ENCODE measurements at places on chromosomes 6 and 20.

DNA sequence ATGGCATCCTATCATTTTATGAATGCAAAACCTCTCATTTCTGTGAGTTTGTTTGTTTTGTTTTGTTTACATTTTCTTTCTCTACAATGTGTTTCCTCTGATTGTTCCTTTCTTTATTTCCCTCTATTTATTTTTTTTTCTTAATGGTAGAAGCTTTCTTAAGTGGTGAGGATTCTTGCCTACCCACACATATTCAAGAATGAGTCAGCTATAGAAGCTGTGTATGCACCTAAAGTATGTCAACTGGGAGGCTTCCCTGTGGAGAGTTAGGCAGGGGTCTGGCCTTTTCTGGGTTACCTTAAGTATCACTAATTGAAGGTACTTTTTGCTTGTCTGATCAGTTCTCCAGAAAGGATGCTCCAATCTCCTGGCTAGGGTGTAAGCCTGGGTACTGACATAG is 354.0 kb downstream of the ESR1 start:
- DNase-seq: no peak

GRCh38 chr6:47437592-47437991 is 40.0 kb upstream of the CD2AP start:
- DNase-seq: no peak

DNA sequence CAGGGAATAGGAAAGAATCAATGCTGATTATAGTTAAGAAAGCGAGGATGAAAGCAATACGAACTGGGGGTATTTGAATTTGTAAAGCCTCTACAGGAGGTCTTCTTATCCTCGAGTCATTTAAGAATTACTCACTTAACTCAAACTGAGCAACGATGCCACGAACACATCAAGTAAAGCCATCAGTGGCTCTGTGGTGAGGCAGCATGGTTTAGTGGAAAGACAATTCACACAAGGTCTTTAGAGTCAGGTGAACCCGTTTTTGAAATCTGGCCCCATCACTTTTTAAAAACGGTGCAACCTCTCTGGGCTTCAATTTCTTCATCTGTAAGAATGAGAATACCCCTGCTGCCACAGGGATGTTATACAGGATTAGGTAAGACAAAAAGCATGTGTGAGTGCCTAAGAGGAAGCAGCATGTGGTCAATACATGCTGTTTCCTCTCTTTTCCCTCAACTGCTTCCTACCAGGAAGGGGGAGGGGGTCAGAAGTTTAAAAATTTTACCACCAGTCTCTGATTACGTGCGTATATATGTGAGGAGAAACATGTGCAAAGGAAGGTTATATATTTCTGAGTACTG is 162.0 kb downstream of the BTBD9 start:
- DNase-seq: peak; percentile 12

GRCh38 chr6:148443798-148444560 is 101.3 kb downstream of the SASH1 start:
- no peak for DNase-seq

DNA sequence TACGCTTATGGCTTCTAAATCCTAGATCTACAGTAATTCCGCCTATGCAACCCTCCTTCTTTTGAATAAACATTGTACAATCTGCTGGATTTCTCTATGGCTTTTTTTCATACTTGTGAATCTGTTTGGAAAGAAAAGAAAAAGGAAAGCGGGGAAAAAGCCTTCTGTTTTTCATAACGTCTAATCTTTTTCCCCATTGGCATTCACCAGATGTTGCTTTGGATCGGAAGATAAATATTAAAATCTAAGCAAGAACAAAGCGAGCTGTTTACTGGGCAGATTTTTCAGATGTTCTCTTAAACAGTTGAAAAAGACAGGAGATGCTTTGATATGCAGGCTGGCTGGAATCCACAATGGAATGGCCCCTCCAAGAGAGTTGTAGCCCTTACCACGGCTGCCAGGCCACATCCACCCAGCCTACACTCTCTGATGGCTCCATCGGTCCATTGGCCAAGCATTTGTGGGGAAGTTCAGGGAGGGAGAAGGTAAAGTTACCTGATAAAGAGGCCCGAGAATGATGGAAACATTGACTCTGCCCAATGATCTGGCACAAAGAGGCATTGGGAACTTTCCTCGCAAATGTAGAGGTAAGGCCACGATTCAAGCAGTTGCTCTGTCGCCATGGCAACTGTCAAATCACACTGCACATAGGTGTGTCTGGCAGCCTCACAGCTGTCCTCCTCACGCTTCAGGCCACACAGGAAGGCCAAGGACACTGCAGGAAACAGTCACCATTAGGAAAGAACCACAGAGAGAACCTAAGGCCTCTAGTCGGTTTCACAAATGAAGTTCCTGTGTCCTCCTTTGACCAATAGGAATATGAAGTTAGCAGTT is 70.3 kb downstream of the PKHD1 start:
- DNase-seq: no peak

DNA sequence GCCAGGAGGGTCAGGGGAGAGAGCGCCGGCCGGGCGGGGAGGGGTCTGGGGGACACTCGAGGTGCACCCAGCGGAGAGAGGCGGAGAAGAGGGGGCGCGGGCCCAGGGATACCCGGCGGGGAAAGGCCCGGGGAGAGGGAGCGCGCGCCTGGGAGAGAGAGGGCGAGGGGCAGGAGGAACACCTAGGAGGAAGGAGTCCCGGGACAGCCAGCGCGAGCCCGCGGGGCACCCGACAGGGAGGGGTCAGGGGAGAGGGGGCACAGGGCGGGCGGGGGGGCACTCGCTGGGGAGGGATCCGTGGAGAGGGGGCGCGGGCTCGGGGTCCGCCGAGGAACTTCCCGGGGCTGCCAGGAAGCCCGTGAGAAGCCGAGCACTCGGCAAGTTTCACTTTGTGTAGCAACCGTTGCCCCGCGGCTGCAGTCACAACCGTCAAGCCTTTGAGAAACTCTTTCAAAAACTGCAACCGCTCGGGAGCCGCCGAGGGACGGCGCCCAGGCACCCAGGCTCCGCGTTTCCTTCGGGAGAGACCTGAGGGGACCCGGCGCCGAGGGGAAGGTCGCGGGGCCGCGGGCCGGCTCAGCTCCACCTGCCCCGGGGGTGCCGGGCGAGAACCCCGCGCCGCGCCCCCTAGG is 471 bp downstream of the EZR start:
- DNase-seq: peak; percentile 76

GRCh38 chr6:15200087-15200486 is 45.8 kb upstream of the JARID2 start:
- DNase-seq: no peak

DNA sequence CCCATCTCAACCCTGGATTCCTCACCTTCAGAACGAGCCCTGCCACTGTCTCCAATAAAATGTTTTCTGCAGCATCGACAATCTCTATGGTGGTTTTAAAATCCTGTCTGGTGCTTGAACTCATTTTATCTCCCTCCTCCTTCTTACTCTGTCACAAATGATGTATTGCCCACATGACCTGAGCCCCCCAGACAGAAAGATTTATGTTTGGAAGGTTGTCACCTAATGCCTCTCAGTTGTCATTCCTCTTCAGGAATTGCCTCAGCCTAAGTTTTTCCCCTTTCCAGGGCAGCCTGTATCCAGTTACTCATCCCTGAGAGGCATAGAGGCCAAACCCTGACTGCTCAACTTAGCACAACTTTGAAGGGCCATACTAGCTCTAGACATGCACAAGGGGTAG is 9.2 kb downstream of the GPX5 start:
- no peak for DNase-seq

DNA sequence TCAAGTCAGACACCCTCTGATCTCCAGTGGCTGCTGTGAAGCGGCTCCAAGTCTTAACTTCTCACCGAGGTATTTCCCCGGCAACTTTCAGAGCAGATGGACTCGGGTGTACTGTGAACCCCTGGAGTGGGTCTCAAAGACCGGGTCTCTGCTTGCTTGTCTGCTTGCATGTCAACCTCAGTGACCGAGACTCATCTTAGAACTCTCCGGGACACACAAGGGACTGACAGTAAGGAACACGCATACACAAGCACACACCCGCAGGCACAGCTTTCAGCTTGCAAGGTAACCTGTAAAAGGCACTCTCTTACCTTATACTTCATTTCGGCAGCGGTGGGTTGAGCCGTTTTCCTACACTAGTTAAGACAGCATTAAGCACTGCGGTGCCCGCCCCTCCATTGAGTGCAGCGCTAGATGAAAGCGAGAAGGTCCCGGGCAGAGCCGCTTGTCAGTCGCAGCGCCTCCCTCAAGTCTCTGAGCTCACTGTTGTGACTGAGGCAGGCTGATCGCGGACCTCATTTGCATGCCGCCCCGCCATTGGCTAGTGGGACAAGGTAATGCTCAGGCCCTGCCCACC is at the start of gene NEDD9:
Gene NEDD9, minus strand, starts transcription at position 476 of the 577 bp plus-strand sequence. Its CDS starts 153 bp downstream, at position 323.
- peak; percentile 96 for DNase-seq

DNA sequence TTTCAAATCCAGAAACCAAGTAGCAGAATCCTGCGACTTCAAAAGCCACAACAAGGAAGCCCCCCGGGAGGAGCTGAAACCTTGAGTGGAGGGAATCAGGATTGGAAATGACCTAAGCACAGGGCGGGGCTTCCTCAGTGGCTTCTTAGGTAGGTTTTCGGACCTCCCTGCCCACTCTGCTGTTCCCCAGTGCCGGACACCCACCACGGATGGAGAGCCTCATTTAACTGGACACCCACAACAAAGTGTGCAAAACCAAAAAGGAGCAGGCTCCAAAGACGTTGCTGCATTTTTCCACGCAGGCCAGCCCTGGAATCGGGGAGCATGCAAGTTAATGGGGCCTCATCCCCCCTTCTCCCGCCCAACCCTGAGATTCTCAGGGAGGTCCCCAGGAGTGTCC is 144.4 kb downstream of the NFATC2 start:
- DNase-seq: no peak

DNA sequence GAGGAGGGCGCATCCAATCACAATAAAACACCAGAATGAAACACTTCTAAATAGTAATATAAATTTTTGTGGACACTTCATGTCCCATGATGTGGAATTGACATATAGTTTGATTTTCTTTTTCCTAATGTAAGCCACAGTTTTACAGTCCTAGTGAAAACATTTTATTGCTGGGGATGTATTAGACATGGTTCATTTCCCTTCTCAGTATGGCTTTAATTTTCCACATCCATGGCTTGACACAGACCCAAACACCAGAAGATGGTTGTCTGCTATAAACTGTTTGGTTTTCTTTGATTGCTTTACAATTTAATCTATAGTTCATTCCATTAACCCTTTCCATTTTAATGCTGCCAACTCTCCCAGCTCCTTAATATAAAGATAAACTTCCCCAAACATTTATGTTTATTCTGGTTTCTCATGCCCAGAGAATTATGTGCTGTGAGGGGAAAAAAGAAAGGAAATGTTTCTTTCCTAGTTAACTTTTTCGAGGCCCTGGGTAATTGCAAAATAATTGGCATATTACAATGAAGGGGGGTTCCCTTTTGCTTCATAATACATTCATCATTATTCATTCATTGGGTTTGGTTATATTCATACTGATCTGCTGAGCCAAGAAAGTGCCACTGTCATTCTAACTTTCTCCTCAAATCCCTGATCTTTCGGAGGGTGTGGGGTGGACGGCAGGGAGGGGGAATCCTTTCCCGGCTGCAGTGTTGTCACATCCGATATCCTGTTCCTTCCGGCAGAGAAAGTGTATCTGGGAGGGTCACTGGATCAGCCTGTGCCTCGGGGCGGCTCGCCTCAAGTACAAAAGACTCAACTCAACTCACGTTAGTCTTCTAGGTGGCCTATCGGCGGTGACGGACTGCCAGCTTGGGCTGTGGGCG is 127.6 kb upstream of the TFAP2D start:
- DNase-seq: no peak

GRCh38 chr6:48977573-48977972 is 485.5 kb downstream of the MMUT start:
- no peak for DNase-seq

DNA sequence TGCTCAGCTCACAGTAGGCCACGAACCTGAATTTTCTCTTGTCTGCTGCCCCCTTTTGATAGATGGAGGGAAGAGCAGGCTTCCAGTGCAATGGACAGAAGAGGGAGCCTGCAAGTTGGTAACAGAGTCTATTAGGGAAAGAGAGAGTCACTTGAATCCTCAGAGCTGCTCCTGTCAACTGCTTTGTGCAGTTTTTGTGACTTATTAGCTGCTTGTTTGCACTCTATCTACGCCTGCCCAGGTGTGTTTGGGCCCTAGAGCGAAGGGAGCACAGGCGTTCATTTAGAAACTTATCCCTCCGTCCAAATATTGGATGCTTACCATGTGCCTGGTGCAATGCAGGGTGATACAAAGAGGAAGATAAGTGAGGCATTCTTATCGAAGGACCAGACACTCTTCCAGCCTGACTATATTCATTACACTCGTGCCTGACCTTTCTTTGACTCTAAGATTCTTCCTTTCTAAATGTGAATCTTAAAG is 11.6 kb upstream of the SLC2A12 start:
- DNase-seq: peak; percentile 67

- peak; percentile 77 for DNase-seq
Measured at GRCh38 chr6:149129371-149130077, 188.0 kb upstream of the TAB2 start.

GRCh38 chr20:42836339-42836738 is 353.4 kb downstream of the PTPRT start:
- no peak for DNase-seq

DNA sequence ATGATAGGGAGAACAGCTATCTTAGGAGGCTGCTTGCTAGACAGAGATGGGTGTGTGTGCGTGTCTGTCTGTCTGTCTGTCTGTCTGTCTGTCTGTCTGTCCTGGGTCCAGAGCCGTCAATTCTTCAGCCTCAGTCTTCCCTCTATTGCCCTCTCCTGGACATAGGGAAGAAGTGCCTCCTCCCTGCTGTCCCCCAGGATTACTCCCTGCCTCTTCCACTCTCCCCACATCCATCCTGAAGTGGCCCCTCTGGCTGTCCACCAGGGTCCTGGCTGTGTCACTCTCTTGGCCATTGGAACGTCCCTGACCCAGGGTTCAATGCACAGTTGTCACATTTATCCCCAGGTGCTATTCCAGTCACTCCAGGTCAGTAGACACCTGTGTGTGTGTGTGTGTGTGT is 10.2 kb downstream of the TREML2 start:
- no peak for DNase-seq

DNA sequence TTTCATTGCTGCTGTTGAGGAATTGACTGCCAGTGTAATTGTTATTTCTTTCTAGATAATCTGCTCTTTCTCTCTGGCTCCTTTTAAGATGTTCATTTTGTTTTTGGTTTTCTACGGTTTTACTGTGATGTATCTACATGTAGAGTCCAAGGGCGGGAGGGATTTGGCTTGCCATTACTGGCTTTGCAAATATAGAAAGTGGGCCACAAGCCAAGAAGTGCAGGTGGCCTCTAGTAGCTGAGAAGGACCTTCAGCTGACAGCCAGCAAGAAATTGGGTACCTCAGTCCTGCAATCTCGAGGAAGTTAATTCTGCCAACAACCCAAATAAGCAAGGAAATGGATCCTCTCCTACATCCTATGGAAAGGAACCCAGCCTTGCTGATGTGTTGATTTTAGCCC is 42.8 kb upstream of the GLP1R start:
- DNase-seq: no peak

- DNase-seq: no peak
Measured at GRCh38 chr6:55069132-55069781, 105.1 kb upstream of the HCRTR2 start.

GRCh38 chr6:108463784-108464183 is 96.9 kb upstream of the FOXO3 start:
- no peak for DNase-seq

GRCh38 chr6:3966426-3966825 is 112.5 kb downstream of the FAM217A start:
- peak; percentile 66 for DNase-seq

- no peak for DNase-seq
Measured at GRCh38 chr20:54076259-54076658, 5.9 kb upstream of the BCAS1 start.

Measured in HL-60 (cell line).